ENCODE measurements at places on chromosomes 13 and 19. TPM values are rescaled to one million over a fixed set of nuclear protein-coding genes. Genes with fewer than 3 reads are reported as not detected.

DNA sequence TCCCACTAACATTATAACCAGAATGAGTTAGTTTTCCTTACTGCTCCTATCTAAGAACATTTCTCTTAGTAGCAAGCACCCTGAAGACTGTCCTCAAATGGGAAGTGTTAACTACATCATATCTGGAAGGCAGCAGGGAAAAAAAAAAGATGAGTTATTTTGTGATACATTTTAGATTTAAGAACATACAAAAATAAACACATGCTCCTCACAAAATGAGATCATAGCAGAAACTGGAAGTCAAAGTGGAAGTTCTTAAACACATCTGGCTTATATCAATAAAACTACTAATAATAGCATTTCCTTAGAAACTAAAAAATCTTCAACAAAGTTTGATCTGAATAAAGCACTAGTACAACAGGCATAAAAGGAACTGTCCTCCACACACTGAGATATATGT is 70.4 kb downstream of the SLITRK6 start:
- DNase-seq, result no peak

DNA sequence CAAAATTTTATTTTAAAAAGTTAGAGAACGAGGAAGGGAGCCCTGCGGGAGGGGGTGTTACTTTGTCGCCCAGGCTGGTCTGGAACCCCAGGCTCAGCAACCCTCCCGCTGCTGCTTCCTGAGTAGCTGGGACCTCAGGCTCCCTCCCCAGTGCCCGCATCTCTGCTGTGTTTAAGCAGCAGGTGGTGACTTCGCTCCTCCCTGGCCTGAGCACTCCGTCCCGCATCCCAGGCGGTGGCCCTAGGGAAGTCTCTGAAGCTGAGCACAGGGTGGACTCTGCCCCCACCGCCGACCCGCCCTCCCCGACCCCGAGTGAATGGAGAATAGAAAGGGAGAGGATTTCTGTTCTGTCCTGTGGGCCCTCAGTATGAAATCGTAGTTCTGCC is 30.5 kb downstream of the ZNF701 start:
- no peak for DNase-seq

- no peak for DNase-seq
These were observed 22.0 kb upstream of the BCL3 start for GRCh38 chr19:44726465-44726864.

RAB3A gene
- 0.68 TPM for total RNA-seq

SOX1 gene
- total RNA-seq, result not detected

All from MCF 10A (cell line).